NCI-H69 (cell line): ENCODE measurements at places on chromosomes 5 and 9.

DNA sequence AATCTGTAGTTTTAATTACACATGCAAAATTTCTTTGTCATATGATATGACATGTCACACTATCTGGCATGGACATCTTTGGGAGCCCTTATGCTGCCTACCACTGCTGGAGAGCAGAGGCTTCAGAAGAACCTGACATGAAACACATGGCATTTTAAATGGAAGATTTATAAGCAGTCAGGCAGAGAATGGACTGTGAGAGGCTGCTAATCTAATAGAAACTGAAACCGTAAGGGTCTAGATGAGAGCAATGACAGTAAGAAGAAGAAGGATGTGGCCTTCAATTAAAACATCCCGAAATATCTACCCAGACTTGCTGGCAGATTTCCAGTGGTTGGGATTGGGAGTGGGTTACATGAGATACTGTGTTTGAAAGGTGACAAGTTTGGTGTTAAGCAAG, 149.8 kb downstream of the MACIR start:
- no peak for DNase-seq

GRCh38 chr9:137312852-137313325, 10.8 kb upstream of the NRARP start:
- DNase-seq = no peak

GRCh38 chr5:108238936-108239887, 142.7 kb downstream of the FBXL17 start:
- peak; percentile 98 for DNase-seq

DNA sequence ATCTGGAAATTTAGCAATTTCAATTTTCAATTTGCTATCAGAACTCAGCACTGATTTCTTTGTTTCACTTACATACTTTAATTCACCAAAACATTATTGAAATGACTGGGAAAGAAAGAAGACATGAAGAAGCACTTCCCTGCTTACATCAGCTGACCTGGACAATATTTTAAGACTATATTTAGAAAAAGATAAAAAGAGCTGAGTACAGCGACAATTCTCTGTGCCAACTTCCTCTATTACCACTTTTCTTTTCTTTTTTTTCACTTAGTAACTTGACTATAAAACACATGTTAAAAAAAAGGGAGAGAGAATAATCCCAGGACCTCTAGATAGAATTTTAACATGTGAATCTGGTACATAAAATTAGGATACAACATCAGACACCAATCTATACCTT, 35.6 kb downstream of the MEF2C start:
- no peak for DNase-seq

GRCh38 chr5:43192558-43193180, 644 bp downstream of the NIM1K start:
- DNase-seq = peak; percentile 67

- DNase-seq = no peak
These were observed 1169.2 kb upstream of the WWC1 start for GRCh38 chr5:167122267-167122666.

DNA sequence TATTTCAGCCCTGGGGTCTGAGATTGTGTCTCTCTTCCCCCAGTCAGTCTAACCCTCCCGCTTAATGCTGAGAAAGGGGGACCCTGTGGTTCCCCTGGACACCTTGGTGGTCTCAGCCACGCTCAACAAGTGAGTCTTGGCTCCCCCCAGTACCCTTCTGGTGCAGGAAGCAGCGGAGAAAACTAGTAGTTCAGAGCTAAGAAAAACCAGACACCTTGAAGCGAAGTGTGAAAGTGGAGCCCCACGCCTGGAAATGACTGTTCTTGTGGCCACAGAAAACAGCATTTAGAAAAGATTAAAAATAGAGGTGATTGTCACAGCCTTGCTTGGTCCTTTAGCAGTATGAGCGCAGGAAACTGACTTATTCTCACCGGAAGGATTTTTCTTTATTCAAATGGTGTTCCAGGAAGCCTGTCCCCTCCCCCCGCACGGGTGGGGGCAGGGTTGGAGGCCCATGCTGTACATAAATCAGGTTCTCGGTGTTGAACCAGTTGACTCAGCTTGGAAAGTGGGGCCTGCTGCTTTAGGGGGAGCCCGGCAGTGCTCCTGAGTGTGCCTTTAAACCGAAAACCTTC, 8.1 kb downstream of the ARPC5L start:
- peak; percentile 24 for DNase-seq

- DNase-seq = no peak
These were observed 255.3 kb downstream of the FSTL4 start for GRCh38 chr5:133356984-133357421.

GRCh38 chr9:96342571-96343245, 40.7 kb upstream of the HSD17B3 start:
- DNase-seq = no peak
